CMK (cell line): ENCODE measurements at places on chromosomes 11 and 22.

GRCh38 chr11:119181677-119182412, 3.4 kb upstream of the NHERF4 start:
- no peak for DNase-seq

DNA sequence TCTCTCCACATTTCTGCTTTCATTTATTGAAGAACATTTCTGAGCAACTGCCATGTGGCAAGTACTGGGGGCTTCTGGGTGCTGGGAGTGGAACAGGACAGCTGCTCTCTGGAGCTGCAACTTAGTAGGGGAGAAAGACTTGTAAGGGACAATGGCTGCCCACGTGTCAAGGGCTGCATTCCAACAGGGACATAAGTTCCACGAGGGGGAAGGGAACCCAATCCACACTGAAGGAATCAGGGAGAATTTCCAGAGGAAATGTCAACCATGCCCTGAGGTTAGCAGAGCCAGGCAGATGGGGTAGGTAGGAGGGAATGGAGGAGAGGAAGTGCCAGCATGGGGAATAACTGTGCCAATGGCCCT, 1.7 kb downstream of the MAPK8IP2 start:
- no peak for DNase-seq

GRCh38 chr11:104055596-104055995, 19.2 kb downstream of the DDI1 start:
- DNase-seq: no peak

DNA sequence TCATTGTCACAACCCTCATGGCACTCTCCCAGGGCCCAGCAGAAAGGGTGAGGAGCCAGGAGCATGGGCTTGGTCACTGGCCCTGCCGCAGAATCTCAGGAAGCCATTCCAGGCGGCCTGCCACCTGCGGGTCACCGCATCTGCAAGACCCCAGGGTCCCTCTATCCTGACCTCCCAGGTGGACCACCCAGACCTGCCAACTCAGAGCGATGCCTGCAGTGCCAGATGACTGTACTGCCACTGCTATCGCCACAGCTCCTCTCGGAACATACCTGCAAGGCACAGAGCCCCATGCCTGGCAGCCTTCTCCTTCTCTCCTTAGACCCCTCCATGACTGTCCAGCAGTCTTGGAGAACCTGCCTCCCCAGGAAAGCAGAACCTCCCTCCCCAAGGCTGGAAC, 26.4 kb upstream of the ELFN2 start:
- no peak for DNase-seq

GRCh38 chr22:31085928-31086327, 4.8 kb downstream of the SMTN start:
- DNase-seq: no peak

GRCh38 chr11:122598971-122599370, 56.6 kb upstream of the UBASH3B start:
- no peak for DNase-seq

DNA sequence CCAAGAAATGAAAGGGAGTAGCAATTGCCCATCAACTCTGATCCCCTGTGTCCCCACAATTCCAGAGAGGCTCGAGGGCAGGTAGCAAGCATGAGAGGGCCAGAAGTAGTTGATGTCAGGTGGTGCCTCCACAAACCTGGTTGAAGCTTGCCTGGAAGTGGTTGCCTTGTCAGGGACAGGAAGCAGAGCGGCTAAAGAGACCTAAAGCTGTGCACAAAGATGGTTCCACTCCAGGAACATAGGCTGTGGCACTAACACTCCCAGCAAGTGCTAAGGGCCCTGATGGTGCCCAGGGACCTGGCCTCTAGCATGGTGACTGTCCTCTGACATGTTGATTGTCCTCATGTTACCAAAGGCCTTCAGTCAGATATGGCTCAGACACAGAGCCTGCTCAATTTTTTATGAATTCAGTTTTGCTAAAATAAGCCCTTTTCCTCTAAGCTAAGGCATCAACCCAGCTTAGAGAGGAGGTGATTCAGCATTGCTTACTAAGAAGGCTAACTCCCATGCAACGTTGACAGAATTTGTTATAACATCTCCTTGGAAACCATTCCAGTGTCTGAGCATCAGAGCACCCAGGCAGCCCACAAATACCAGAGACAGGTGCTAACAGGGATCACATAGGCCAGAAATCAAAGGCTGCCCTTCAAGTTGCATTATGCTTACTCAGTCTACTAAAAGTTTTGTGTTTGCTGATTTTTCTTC, 196.3 kb upstream of the ARHGAP20 start:
- no peak for DNase-seq

DNA sequence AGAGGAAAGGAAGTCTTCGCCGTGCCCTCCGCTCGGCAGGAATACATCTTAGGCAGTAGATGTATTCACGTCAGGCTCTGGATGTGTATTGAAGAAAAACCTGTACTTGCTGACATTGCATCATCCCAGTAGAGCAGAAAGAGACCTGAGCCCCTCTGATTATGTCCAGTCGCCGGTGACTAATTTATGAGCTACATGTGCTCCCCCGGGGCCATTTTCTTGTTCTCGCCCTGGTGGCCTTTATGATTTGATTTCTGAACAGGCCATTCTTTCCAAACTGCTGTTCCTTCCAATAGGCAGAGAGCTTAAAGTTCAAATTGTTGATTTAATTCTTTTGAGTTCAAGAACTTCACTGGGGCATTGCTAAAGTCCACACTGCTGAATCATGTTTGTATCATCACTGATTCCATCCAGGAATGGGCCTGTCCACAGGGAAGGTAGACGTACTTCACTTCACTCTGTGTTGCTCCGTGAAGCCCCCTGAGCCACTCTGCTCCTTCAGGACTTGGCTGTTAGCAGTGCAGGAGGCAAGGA, 137.3 kb upstream of the RASSF10 start:
- DNase-seq: no peak

DNA sequence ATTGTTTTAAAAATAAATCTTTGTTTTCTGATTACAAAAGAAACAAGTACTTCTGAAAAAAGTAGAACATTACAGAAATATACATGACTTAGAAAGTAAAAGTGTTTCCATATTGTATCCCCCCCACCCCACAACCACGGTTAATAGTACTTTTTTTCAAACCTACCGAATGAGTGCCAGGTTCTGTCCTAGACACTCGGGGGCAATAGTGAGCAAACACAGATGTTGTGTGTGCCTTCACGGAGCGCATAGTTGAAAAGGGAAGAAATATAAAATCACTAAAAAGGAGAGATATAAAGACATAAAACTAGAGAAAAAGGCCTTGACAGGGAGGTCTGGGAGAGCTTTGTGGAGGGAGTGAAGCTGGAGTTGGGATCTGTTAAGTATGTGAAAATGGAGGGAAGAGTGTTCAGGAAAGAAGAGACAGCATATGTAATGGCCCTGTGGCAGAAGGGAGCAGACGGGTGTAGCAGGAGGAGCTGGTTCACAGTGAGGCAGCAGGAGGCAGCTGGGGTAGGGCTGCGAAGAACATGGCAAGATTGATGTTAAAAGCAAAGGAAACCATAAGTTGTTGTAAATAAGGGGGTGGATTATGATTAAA, 42.1 kb upstream of the ALX4 start:
- no peak for DNase-seq

DNA sequence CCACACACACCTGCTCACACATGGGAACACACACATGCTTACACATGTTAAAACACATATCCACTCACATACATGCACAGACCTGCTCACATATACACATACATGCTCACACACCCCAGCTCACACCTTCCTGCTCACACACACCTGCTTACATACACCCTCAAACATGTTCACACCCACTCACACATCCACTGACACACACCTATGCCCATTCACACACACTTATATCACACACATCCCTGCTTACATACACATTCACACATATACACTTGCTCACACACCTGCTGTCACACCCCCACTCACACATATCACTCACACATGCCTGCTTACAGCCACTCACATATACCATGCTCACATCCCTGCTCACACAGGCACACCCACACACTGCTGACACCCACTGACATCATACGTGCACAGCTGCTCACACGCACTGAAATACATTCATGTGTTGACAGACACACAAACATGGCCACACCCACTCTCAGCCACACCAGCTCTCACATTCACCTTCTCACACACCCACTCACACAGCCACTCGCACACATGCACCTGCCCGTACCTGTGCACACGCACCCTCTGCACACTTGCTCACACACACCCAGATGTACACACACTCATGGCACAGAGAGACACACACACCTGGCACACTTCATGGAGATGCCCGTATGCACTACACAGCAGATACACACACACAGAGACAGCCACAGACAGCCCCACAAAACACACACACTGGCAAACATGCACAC, 5.7 kb upstream of the MYBPC3 start:
- DNase-seq: no peak

DNA sequence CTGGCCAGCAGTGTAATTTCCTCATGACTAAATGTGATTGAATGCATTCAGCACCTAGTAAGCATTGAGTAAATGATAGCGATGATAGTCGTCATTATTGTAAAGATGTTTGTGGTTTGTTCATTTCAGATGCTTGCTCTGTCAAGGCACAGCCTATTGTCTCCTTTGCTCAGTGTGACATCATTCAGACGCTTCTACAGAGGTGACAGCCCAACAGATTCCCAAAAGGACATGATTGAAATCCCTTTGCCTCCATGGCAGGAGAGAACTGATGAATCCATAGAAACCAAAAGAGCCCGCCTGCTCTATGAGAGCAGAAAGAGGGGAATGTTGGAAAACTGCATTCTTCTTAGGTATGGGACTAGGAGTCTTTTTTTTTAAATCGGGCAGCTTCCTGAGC, 7.6 kb downstream of the SDHAF2 start:
- DNase-seq: no peak

GRCh38 chr11:8331767-8332166, 68.1 kb upstream of the LMO1 start:
- no peak for DNase-seq

GRCh38 chr11:29518389-29519174, 498.2 kb downstream of the KCNA4 start:
- DNase-seq: no peak

DNA sequence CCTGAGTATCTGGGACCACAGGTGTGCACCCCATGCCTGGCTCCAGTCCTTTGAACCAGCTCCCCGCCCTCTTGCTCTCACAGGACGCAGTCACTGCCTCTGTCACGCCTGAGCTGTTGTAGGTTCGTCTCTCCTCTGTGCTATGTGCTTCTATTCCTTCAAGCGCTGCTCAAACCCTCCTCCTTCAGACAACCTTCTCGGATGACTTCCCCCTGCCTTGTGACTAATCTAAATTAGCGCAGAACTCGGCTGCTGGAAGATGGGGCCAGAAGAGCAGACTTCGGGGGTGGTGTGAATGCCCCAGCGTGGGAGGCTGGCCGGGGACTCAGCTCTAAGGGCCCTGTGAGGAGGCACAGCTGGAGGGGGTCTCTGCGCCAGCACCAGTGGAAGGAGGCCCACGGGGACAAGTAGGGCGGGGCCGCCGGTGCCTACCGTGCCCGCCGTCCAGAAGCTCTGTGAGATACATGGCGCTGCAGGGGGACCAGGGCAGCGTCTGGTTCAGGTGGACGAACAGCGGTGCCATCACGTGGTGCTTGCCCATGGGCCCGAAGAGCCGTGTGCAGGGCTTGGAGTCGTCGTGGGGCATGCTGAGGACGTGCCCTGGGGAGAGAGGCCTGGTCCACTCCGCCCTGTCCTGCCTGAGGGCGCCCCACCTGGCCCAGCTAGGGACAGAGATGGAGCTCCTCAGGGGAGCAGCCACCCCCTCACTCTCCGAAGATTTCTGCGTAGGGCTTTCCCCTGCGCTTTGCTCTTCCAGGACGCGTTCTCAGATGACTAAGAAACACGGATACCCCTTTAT, 12.5 kb downstream of the ADAMTS8 start:
- no peak for DNase-seq

DNA sequence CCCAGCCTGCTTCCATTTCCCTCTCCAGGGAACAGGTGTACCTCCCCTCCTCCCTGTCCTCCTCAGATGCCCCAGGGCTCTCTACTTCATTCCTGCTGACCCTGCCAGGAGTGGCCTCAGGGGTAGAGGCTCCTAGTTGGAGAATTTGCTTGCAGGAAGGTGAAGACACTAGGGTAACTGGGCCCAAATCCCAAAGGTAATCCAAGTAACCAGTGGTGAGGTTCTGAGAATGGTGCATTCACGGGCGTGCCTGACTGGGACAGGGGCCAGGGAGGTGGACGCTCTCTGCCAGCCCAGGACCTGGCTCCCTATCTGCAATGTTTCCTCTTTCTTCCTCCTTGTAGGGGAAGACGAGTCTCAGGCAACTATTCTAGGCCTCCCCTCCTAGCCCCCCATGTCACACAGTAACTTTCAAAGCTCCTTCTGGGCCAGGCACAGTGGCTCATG, 2.9 kb downstream of the SLC35C1 start:
- no peak for DNase-seq

GRCh38 chr11:28054821-28055220, 53.1 kb downstream of the KIF18A start:
- DNase-seq: no peak

- no peak for DNase-seq
These were observed 10.6 kb upstream of the SORL1 start for GRCh38 chr11:121441521-121441920.

DNA sequence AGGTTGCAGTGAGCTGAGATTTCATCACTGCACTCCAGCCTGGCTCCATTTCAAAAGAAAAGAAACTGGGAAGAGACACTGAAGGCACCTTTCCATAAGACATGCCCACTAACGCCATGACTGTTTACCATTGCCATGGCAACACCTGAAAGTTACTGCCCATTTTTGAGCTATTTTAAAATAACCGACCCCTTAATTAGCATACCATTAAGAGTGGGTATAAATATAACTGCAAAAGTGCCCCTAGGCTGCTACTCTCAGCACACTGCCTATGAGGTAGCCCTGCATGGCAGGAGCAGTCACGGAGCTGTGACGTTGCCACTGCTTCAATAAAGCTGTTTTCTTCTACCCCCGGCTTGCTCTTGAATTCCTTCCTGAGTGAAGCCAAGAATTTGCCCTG, 9.9 kb upstream of the RNASEH2C start:
- DNase-seq: no peak

DNA sequence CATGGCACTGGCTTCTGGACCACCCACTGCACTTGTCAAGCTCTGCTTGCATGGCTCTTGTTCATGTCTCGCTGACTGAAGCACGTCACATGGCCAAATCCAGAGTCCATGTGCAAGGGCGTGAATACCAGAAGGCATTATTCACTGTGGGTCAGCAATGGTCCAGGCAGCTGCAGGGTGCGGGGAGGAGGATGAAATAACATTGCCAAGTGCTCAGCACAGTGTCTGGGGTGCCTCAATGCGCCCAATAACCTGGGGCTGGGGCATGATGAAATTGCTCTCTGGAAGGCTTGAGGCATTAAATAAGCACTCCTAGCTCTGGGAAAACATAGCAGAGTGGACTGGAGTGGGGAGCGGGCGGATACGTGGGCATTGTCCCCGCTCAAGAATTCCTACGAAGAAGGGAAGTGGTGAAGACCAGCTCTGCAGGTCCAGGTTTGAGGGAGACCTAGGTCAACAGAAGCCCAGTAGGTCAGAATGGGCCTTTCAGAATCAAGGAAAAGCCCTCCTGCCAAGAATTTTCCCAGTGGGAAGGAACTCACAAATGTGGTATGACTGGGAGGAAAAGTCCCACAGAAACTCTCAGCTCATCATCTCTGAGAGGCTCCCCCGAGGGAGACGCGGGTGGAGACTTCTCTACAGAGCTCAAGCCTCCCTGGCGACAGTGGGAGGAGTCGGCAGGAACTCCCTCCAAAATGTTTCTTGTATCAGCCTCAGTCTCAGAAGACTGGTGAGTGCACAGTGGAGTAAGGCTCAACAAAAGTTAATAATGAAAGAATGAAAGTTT, 15.3 kb upstream of the ACCSL start:
- DNase-seq: no peak
